Naive thymus-derived CD8-positive, alpha-beta T cell (primary cell): ENCODE measurements at places on chromosomes 13 and 19.
A peak's percentile ranks its signal among the peaks of the same experiment; 100 is the strongest.

GRCh38 chr13:80244574-80244973, 96.4 kb downstream of the SPRY2 start:
- no peak for DNase-seq

- no peak for DNase-seq
Measured at GRCh38 chr13:35603593-35604285, 127.2 kb upstream of the MAB21L1 start.

DNA sequence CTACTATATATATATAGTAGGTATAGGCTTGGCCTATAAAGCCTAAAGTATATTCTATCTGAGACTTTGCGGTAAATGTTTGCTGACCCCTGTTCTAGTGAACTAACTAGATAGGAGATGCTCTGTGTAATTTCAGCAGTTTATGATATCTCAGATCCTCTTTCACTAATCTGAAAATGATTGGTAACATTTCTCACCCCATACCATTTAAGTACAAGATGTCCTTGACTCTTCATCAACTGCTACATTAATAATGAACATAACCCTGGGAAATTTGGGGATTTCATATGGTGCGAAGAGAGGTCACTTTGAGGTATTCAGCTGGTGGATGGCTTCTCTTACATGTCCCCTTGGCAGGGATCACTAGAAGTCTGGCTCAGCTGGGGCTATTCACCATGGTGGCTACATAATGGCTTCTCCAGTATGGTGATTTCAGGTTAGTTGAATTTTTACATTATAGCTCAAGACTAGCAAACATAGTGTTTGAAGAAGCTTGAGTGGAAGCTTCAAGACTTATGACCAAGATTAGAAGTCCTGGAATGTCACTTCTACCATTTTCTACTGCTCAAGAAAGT, 103.6 kb upstream of the MYCBP2 start:
- DNase-seq = no peak

GRCh38 chr19:17861542-17862402, 2.1 kb downstream of the RPL18A start:
- no peak for DNase-seq

DNA sequence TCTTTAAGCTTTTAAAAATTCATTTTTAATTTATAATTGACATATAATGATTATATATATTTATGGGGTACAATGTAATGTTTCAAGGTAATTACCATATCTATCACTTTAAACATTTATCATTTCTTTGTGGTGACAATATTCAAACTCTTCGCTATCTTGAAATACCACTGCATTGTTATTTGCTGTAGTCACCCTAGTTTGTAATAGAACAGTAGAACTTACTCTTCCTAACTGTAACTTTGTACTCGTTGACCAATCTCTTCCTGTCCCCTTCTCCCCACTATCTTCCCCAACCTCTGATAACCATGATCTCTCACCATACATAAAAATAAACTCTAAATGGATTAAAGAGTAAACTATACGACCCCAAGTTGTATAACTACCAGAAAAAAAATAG, 20.4 kb downstream of the COG6 start:
- DNase-seq = no peak

GRCh38 chr13:82036602-82037001, 1695.7 kb upstream of the SPRY2 start:
- DNase-seq = no peak

DNA sequence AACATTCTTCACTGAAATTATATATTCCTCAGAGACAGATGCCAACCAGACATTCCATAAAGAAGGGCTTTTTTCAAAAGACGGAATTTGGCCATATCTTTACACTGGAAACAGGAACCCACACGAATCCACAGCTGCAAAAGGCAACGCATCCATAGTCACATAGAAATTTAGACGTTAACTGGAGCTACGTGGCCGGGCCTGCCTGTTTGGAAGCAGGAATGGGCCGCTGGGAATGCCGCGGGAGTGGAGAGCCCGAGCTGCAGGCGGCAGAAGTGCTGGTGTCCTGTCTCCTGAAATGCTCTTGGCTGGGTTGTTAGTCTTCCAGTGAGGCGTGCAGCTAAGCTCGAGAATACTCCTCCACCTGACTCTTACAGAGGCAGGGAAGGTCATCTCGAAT, 122.2 kb downstream of the KL start:
- no peak for DNase-seq

- DNase-seq = no peak
Measured at GRCh38 chr19:3073159-3073563, 10.9 kb upstream of the TLE5 start.

DNA sequence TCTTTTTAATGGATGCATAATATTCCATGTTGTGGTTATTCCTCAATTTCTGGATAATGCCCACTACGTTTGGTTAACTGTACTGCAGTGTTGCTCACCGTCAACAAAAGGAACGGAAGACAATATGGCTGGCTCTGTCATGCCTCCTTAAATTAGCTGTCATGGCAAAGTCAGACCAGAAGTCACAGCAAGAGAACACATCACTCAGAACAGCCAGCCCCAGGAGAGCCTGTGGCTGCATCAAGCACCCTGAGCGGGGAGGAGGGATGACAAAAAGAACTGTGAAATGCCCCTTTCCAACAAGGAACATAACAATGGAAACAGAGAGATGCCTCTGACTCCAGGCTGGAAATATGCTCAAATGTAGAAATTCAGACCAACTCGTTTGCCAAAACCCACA, 366.0 kb upstream of the ZNF507 start:
- DNase-seq = no peak

DNA sequence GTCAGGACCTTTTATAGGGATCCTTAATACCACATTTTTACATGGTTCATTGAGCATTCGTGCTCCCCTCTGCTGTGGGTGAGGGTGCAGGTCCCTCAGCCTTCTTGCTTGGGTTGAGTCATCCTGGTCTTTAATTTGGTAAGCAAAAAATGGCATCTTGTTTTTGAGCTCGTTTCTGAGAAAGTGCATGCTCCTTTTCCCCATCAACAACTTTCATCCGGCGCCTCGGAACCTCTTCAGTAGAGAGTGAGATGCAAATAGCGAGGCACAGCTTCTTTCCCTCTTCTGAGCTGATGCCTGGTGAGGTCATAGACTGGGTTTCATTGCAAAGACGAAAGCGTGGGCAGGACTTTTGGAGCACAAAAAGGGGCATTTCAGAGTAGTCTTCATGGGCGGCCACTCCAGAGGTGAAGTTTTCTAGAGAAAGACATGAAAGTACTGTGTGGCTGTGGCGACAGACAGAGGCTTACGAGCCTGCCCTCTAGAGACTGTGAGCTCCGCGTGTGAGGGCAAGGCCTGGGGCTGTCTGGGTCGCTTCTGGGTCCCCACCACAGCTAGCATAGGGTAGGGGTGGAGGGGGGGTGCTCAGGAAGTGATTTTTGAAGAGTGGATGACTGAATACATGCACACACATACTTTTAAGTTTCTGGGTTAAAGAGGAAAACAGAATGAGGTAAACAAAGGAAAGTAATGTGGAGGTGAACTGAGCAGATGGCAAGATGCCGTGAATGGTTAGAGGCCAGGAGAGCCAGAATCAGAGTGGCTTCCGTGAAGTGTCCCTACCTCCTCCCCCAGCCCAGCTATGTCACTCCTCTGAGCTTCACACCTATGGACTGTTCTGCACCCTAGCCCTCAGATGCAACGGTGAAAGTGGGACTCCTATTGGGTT, 44.3 kb downstream of the BBC3 start:
- peak; percentile 78 for DNase-seq

DNA sequence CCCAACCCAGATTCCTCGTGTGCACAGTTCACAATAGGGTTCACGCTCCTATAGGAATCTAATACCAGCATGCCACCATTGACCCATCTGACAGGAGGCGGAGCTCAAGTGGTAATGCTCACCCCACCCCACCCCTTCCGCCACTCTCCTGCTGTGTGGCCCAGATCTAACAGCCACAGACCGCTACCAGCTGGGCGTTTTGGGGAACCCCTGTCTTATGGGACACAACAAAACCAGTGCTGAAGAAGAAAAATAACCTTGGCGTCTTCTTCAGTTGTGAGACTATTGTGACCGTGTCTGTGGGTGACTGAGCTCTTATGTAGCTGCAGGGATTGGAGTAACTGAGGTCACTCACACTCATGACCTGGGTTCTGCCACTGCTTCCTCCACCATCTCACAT, 5.2 kb upstream of the OR10H1 start:
- no peak for DNase-seq

DNA sequence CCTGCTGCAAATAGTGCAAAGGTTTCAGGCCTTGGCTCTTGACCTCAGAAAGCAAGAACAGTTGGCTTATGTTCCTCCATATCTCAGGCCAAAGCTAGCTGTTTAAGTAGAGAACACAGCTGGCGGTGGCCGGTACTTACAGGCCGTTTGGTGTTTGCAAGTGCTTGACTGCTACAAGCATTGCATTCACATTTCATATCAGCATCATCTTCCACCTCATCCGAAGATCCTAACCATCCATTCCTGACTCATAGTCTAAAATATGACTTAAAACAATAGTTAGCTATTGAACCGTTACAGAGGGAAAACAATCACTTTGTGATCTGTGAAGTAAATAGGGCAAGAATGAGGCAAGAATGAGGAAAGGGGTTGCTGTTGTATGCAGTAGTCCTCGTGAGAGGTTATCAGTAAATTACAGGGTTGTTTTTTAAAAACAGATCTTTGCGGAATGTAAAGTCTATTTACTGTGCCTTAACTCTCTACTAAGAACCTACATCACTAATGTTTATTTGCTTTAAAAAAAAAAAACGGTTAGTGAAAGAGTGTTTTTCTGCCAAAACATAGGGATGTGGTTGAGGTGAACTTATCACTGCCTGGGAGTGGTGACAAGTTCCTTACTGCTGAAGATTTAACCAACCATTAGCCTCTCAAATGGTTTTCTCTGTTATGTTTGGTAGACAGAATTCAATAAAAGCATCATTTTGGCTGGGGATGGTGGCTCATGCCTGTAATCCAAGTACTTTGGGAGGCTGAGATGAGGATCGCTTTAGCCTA, 21.6 kb upstream of the WDR88 start:
- no peak for DNase-seq

- DNase-seq = no peak
Measured at GRCh38 chr19:35299523-35300338, 7.8 kb downstream of the MAG start.

DNA sequence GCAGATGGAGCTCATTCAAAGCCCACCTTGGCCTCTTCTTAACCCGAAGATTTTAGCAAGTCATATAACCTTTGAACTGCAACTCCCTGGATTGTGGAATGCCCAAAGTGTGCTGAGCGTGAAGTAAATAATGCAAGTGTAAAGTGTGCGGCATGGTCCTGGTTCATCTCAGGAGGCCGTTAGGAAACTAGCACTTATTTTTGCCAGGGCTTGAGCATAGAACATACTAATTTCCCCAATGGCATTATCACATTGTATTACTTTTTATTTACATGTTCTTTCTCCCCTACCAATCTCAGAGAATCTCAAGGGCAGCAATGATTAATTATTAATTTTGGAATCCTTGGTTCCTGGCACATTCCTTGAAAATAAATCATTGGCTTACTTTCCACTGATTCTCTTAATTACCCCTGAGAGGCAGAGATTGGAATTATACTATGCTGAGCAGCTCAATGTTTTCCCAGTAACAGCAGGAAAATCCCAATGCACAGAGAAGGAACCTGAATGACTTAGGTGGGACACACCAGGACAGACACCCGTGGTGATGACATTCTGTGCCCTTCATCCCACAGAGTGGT, 128.8 kb upstream of the GJB6 start:
- DNase-seq = no peak

DNA sequence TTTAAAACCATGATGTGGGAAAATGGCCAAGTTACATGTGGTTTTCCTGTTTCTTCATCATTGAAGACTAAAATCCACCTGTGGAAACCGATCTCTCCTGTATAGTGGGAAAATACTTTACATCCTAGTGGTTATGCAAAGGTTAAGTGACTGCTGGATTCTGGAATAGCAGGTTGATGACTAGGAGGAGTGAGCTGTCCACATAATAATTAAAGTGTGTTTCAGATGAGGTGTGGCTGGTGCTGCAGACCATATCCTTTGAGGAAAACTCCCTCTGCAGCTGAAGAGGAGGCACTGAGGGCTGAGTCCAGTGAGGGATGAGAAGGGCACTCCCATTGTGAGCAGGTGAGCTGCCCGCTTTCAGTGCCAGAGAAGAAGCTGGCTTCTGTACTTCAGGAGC, 43.2 kb downstream of the DCLK1 start:
- DNase-seq = no peak

GRCh38 chr19:29841209-29841558, 29.4 kb downstream of the CCNE1 start:
- DNase-seq = no peak

- no peak for DNase-seq
Measured at GRCh38 chr13:20363603-20364002, 131.5 kb upstream of the GJB6 start.

- no peak for DNase-seq
Measured at GRCh38 chr19:53183146-53183764, 9.9 kb downstream of the ZNF665 start.

- DNase-seq = peak; percentile 59
Measured at GRCh38 chr19:19170053-19170872, at the start of gene MEF2B. MEF2B (minus strand) TSS chr19:19170263; CDS start chr19:19150735, 19,528 bp downstream.

DNA sequence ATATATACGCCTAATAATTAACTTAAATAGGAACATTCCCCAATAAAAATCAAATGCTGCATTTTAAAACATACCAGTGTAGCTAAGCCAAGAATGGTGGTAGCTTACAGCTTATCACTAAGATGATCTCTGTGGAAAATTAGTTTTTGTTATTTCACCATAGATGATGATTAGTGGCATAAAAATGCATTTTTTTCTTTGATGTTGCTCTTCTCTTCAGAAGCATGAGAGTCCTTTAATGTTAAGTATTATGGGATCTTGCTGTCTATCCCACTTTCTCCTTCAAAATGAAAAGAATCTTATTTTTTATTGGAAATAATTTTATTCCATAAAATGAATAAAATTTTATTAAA, 731.0 kb downstream of the SLITRK1 start:
- DNase-seq = no peak

DNA sequence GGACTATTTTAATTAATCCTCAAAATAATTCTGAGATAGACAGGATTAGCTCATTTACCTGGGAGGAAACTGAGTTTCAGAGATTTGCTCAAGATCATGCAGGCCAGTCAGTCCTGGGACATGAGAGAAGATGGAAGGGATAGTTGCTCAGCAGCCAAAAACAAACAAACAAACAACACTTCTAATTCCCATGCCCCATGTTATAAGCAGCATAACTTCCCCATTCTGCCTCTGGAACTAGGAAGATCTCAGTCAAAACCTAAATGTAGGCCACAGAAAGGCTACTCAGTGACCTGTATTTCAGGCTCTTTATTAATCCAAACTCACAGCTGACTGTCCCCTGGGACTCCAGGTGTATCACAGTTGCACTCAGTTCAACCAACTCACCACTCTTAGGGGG, 489.2 kb upstream of the NBEA start:
- no peak for DNase-seq

DNA sequence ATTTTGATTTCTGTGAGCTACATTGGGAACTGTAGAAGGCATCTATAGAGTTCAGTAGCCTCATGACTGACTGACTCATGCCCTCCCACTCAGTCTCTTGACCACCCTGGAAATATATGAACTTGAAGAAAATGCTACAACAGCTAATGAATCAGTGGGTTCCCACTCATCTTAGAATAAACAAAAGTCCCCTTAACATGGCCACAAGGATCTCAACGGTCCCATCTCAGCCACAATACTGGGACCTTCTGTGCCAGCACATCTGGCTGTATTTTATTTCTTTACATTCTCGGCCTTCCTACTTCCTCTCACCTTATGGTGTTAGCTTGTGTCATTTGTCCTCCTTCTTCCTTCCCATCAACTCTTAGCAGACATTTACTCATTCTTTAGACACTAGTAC, 619.8 kb downstream of the DCT start:
- no peak for DNase-seq
